Mesenteric fat pad (tissue), 1 donor: ENCODE measurements at places on chromosomes 11 and 22.

DNA sequence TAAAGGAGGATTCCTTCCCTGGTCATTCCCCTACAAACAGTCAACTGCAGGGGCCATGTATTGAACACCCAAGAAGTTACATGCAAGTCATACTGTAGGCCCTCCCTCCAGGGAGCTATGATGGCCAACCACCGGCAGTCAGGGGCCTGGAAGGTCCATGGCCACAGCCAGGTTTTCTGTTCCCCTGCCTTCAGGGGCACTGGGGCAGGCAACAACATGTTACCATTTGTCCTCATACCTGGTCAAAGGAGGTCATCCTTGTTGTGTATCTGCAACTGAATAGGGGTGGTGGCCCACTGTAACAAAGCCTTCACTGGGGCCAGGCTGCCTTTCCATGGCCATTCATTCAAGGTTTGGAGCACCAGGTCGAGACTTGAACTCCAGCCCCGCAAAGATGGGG, 433.6 kb downstream of the DYNC2H1 start:
- DNase-seq = no peak

DNA sequence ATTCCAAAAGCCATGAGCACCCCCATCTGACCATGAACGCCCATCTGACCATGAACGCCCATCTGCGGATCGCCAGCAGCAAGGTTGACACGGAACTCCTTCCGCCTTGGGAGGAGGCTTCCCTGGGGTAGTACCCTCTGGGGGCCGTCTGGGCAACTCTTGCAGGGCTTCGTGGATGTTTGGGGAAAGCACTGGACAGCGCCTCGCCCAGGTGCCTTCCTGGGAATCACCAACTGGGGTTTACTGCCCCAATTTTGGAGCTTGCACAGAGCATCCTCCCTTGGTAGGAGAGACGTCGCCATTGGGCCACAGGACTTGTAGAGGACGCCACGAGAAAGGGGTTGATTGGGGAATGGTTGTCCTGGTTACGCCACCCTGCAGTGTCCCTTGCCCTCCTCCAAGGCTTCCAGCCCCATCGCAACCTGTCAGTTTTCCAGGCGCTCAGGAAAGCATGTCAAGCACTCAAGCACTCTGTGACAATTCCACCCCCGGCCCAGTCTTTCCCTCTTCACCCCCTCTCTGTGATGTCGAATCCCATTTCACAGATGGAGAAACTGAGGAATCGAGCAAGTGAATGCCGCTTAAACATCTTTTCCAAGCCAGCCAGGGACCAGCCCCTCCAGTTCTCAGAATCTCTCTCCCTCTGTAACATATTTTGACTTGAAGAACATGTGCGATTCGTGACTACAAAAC, 914 bp upstream of the PRDM11 start:
- DNase-seq = peak; percentile 84

DNA sequence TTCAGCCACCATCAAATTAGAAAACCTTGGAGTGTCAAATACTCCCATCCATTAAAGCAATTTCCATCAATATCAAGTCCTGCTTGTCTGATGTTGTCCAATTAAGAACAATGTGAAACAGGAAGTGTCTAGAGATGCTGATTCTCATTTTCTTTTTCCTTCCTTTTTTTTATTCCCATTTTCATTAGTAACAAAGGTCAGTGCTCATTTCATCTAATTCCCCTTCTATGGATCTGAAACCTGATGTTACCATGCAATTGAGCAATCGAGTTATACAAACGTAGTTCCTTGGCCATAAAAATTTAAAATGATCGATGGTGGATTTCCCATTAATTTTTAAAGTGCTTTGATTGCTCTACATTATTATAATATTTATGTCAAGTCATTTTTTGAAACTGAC, 330.6 kb upstream of the ZC3H12C start:
- DNase-seq = no peak

GRCh38 chr11:26231252-26231661, 100.7 kb upstream of the ANO3 start:
- DNase-seq = no peak

- no peak for DNase-seq
These were observed 37.2 kb upstream of the ETS1 start for GRCh38 chr11:128624269-128625175.

DNA sequence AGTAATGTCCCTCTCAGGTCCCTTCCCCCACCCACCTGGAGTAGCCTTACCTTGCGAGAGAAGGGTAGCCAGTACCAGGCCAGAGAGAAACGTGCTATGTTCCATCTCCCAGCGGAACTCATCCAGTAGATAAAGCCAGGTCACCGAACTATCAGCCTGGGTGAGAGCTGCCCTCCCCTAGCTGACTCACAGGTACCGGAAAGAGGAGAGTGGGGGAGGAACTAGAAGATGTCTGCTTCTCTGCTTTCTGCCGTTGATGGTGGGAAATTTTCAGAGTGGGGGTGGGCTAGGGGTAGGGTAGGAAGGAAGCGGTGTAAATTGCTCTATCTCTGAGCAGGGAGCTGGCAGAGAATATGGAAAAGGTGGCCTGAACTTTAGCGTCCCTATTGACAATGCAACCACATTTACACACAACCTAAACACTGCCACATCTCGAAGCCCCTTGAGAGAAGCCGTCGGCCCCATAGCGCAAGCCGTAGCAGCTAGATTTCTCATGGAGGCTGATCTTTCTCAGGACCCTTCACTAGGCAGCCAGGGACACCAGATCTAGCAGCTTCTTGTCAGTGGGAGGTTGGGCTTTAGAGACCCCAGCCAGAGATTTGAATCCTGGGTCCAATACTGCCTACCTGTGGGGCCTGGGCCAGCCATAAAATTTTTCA, at the start of gene CD3D:
TSS of gene CD3D (minus strand) at position 203 of the 659 bp plus-strand sequence. CDS start at position 105, 98 bp downstream.
- DNase-seq = no peak

DNA sequence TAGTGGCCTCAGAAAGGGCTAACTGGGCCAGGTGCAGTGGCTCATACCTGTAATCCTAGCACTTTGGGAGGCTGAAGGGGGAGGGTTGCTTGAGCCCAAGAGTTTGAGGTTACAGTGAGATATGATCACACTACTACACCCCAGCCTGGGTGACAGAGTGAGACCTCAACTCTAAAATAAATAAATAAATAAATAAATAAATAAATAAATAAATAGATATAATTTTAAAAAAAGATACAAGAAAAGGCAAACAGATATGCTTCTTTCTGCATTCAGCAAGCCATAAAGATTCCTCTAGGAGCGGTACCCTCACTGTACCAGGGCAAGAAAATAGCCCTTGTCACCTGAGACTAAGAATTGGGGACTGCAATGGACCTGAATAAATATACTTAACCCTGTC, 1.3 kb upstream of the RSPH14 start:
- no peak for DNase-seq

- DNase-seq = no peak
These were observed 104.7 kb downstream of the ETS1 start for GRCh38 chr11:128482512-128483191.

DNA sequence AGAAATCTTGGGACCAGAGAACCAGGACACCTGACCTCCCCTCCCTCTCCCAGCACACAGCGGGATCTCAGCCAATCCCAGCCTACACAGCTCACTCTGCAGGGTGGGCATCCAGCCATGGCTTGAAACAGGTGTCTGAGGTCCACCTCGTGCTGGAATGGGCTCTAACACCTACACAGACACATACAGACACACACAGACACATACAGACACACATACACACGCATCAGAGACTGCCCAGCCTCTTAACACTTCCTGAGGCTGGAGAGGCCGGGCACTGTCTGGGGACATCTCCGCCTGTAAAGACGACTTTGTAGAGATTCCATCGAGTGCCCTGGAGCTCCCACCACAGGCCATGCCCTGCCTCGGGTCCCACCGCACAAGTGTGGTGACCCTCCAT, 36.7 kb downstream of the CAPN1 start:
- DNase-seq = no peak

GRCh38 chr11:14577835-14578529, 57.8 kb upstream of the PSMA1 start:
- no peak for DNase-seq

DNA sequence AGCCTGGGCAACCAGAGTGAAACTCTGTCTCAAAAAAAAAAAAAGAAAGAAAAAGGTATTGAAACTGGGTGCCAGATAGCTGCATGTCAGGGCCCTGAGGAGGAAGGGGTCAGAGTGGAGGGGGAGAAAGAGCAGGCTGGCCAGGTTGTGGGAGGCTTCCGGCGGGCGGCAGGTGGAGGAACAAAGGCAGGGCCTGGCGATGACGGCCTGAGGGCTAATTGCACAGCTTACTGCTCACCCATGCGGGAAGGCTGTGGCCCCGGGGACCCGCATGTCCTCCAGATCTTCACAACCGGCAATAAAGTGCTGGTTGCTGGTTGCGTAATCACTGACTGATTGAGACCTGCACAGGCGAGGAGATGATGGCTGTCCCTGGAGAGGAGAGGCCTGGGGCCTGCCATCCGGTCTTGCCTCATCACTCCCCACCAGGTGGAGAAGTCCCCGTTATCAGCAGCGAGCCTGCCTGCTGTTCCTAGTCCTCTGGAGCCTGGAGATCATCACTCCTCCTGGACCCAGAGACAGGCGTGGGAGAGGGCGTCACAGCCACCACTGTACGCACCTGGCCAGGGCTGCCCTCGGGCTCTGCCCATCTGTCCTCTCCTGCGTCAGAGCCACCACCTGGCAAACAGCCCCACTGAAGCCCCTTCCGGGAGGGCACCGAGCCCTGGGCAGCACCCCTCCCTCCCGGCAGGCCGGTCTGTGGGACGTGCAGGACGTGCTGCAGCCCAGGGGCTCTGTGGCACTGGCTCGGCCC, 18.7 kb downstream of the H19 start:
- no peak for DNase-seq

DNA sequence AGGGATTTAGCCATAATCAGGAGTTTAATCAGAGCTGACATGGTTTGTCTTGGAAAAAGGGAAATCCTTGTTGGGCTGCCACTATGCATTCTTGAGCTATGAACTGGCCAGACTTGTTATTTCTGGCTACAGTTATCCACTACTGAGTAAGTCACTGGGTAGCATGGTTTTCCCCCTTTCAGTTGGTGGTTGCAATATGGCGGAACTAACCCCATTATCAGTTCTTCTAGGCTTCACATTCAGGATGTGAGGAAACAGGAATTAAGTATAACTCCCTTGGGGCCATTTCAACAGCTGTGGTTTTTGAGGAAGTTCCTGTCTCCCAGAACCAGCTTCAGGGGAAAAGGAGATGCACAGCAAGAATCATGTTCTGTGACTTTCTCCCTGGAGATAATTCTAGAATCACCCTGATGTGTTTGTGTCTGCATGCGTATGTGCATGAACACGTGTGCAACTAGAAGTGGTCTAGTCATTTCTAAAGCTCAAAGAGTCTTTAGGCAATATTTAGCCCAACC, 103.0 kb upstream of the CD44 start:
- no peak for DNase-seq

DNA sequence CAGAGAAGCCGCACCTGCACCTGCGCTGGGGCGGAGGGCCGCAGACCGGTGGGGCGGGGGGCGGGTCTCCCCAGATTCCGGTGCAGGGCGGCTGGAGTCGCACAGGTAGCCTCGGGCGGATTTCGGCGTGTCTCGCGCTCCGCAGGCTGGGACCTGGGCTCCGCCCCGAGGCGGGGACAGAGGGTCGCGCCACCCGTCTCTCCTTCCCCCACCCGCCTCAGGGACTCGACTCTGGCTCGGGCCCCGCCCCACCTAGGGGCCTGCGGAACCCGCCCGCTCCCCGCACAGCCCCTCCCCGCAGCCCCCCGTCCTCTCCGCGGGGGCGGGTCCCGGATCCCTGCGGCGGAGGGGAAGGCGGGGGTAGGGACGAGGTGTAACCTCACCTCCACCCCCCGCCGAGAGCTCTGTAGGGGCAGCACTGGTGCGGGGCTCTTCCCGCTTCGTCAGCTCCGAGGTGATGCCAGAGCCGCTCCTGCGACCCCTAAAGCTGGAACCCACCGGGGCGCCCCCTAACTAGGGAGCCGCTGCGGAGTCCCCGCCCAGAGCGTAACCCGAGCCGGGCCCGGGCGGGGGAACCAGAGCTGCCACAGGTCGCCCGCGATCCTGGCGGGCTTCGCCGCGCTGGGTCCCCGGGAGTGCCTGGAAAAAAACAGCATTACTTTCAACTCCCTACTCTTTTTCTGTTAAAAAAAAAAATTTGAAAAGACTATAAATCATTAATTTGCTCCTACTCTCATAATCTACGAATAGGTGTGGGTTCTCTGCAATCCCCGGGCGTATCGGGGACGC, at the start of gene SLC29A2:
TSS of gene SLC29A2 (minus strand) at position 134 of the 789 bp plus-strand sequence. CDS start 169 bp downstream, outside the sequence.
- no peak for DNase-seq

- DNase-seq = no peak
These were observed 26.6 kb downstream of the KCNQ1OT1 start for GRCh38 chr11:2673250-2673610.

GRCh38 chr11:2209370-2209801, 37.8 kb upstream of the TH start:
- peak; percentile 85 for DNase-seq

- no peak for DNase-seq
These were observed 650 bp upstream of the CHID1 start for GRCh38 chr11:911031-911889.

DNA sequence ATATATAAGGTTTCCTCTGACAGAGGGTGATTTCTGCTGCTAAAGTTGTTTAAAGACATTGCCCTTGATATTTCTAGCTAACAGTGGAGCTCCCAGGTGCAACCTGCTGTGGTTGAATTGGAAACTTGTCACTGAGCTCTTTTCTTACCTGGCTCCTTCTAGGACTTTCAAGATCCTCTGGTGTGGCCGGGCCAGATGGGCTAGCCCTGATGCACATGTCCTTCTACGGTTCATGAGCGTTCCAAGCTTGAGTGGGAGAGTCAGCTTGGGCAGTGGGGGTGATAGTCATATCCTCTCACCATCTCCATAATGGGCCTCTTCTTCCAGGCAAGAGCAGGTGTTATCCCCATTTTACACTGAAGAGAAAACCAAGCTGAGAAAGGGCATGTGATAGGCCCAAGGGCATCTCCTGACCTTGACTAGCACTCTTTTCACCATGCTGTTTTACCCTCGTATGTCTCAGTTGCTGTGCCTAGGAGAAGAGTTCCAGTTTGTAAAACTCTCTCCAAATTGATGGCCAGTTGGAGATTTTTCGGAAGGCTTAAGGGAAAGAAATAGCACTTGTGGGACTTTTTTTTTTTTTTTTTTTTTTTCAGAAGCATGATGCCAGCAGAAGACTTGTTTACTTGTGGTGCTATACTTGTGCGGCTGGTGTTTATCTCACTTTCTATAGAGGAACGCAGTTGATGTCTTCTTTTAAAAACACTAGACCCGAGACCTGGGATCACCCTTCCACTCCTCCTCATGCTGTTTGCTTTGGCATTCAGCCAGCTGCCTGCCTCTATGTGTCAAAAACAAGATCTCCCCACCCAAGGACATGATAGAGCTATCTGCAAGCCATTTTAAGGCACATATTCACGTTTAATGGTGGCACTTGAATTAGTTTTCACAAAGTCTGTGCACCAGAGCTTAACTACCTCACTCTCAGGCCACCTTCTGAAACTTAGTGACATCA, 32.6 kb downstream of the TEAD1 start:
- DNase-seq = no peak

- DNase-seq = no peak
These were observed 15.5 kb upstream of the TMPRSS5 start for GRCh38 chr11:113721462-113722066.

DNA sequence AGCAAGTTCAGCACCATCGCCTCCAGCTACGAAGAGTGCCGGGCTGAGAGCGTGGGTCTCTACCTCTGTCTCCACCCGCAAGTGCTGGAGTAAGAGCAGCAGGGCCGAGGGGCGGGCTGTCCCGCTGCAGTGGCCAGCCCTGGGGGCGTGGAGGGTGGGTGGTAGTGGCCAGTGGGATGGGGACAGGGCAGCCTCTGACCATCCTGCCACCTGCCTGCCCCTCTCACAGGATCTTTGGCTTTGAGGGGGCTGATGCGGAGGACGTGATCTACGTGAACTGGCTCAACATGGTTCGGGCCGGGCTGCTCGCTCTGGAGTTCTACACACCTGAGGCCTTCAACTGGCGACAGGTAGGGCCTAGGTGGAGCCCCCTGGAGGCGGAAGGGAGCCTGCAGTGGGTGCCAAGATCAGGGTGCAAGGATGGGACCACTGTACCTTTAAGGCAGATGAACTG, 15.0 kb upstream of the BBS1 start:
- no peak for DNase-seq
